ENCODE measurements at places on chromosomes 3 and 15. TPM values are rescaled to one million over a fixed set of nuclear protein-coding genes. Genes with fewer than 3 reads are reported as not detected.
A peak's percentile ranks its signal among the peaks of the same experiment; 100 is the strongest.

PROS1 gene
- 11.9 TPM for total RNA-seq

ZNF80 gene
- not detected for total RNA-seq

DNA sequence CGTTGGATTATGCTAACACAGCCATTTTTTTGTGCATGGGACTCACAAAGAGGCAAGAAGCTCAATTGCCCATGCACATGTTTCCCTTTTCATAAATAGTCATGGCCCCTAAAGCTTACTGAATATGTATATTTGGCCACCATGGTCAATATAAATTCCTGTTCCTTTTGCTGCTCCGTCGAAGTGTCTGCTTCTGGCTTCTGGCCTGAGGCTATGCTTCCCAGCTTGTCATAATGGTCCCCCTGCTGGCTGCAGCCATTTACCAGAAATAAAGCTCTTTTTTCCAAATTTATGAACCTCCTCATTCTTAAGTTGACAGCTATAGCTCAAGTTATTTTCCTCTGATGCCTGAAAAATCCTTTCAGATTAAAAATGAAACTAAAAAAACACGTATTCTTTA lies 602.1 kb downstream of the VGLL3 start:
- DNase-seq = no peak

- peak; percentile 74 for DNase-seq
Measured at GRCh38 chr3:139202226-139202958, 141.4 kb upstream of the MRPS22 start.

DNA sequence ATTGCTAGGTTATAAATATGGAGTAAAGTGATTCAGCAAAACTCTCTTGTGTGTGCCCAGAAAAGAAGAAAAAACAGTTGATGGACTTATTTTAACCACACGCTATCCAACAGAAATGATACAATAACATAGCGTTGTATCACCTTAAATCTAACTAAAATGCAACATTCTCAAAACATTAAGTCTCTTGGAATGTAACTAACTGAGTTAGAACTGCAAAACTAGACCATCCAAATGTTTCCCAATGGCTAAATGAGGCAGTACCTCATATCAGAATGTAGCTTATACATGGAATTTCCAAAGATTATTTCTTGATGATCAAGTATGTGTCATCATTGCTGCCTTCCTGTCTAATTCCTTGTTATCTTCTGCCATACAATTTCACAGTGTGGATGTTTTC lies 187.9 kb downstream of the CNTN3 start:
- no peak for DNase-seq

DNA sequence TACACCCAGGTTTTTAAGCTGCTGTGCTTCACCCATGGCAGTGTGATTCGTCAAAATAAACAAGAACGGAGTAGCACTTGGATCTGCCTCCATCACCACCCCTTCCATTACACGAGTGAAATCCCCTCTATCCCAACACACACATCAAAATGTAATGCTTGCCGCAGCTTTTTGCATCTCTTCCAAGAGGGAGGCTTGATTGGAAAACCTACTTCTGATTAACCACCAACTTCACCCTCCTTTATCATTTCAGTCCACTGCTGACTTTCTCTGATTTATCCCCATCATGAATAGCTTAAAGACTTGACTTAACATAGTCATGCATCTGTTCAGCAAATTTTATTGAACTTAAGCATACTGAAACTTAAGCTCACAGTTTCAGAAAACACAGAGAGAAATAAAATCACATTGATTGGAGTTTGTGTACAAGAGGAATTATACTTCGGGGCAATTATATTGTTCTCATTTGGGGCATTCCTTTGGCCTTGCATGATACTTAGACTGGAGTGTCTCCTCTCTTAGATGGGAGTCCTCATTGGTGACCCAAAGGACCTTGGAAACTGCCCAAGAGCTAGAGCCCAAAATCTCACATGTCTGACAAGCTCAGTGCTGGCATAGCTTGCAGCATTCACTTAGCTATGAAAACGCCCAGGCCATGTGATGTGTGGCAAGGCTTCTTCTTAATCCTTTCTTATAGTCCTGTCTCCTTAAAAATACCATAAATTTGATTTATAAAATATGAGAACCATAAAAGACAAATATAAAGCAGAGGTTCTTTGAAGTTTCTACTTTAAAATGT lies 124.3 kb upstream of the UMPS start:
- DNase-seq = no peak

- no peak for DNase-seq
Measured at GRCh38 chr3:144818973-144819372, 847.4 kb downstream of the DIPK2A start.

DNA sequence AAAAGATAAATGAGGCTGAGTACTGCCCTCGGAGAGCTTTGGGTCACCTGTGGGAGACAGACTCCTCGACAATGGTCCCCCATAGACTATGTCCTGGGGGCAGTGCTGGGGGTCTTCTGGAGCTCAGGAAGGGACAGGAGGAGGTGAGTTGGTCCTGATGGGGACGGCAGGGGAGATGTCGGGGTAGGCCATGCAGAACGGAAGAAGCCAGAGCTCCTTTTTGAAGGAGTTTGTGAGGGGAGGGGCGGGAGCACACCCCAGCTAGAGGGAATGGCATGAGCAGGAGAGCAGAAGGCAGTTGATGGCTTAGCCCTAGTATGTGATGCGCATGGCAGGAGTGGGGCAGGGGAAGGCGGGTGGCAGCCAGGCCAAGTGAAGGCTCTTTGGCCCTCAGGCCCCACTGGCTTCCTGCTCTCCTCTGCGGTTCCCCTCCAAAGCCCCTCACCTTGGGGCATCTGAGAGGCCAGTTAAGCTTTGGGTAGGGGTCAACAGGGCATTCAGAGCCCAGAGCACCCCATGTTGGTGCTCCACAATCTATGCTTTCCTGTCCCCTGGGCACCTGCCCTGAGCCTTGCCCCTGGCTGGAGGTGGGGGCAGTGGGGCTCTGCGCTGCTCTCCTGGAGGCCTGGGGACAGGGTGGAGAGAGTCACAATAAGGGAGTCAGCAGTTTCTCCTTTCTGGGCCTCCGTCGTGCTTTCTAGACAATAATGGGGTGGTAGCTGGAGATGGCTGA lies 179.3 kb downstream of the SMAD6 start:
- no peak for DNase-seq

DNA sequence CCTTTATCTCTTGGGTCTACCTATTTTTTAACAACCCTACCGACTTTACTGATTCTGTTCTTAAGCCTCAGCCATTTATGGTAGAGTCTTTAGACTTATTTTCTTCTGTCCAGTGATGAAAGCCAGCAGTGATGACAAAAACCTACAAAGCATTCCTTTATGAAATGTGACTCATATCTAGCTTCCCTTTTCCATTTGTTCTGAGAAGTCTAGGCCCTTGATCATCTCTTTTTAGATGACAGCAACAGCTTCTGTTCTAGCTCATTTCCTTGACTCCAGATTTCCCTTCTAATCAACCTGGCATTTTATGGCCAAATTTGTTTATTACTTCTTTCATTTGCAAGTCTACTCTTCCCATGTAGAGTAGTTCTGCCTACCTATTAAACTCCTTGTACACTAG lies 36.1 kb downstream of the CFAP44 start:
- DNase-seq = no peak
